Epithelial cell of prostate (primary cell): ENCODE measurements at places on chromosomes 7 and 10.

DNA sequence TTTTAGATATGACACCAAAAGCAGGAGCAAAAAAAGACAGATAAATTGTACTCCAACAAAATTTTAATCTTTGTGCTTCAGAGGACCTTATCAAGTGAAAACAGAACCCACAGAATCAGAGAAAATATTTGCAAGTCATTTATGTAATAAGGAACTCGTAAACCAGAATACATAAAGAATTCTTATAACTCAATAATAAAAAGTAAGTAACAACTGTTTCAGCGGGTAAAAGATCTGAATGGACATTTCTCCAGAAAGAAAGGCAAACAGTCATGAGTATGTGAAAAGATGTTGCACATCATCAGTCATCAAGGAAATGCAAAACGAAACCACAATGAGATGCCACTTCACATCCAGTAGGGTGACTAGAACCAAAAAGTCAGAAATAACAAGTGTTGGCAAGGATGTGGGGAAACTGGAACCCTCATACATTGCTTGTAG, 167.7 kb upstream of the KCTD7 start:
- DNase-seq = no peak

GRCh38 chr7:94431619-94432280, 37.1 kb downstream of the COL1A2 start:
- no peak for DNase-seq

- no peak for DNase-seq
These were observed 5.2 kb upstream of the HTR7 start for GRCh38 chr10:90862908-90863514.

DNA sequence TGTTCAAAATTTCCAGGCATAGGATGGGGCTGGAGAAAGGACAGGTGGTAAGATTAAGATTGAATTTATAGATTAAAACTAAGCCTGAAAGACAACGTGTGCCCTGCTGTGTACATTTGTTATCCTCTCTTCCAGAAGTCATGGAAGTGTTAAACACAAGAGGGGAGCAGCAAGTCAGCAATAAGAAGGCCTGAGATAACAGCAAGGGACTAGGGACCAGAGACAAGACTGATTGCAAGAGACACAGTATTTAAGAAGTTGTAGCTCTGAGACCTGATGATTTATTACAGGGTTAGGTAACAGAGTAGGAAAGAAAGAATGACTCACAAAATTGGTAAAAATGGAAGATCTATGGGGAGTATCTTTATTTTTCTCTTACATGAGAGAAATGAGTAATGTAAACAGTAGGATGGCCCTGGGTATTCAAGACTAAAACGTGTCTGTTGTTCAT, 55.7 kb upstream of the COL1A2 start:
- DNase-seq = peak; percentile 40

DNA sequence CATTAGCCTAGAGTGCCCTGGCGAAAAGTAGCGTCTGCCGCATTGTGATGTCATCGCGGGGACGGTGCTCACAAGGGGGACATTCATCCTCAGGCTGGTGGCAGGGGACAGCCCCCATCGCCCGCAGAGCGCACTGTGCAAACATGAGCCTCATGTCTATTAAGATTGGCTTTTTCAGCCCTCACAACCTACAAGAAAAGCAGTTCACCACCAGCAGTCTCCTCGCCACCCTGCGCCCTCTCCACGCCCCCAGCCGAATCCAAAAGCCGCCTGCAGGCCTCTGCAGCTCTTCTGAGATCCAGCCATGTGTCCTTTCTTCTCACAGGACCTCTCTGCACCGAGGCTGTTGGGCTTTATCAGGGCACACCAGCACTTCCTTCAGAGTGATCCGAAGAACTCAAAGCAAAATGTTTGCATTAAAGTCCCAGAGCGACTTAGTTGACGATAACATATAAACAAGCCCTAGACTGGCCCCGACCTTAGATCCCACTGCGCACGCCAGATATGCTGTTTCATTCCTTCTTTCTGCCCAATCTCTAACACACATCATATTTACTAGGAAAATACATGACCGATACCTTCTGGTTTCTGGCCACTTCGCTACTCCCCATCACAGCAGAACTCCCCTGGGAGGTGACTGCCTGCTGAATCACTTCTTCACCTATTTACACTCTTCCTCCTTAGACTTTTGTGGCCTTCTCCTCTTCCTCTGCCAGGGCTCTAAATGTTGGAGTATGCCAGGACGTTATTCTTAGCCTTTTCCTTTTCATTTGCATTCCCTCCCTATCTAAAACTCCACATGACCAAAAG, 206.0 kb upstream of the SH2B2 start:
- DNase-seq = no peak

DNA sequence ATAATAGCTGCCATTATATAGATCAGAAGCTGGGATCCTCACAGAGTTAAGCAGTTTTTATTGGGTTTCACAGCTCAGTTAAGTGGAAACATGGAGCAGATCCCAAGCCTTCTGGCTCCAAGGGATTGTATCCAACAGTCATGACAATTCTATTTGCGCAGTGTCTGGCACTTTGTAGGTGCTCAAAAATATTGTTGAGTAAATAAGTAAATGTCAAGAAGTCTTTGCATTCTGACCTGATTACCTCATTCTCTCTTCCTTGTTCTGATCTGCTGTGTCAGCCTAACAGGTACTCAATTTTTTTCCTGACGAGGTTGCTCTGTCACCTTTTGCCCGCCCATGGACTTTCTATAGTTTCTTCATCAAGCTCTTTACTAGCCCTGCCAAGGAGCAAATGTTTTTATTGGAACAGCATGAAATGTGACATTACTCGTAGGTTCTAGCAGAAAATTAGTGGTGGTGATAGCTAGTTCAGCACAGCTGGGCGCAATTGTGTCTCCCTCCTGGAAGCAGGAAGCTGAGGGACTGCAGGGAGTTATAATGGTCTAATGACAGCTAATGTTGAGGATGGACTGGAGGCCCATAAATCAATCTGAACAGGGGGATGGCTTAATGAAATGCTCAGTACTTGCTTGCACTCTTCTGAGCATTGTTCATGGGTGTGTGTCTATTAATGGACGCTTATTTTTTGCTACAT, 680.2 kb downstream of the CCSER2 start:
- DNase-seq = no peak

DNA sequence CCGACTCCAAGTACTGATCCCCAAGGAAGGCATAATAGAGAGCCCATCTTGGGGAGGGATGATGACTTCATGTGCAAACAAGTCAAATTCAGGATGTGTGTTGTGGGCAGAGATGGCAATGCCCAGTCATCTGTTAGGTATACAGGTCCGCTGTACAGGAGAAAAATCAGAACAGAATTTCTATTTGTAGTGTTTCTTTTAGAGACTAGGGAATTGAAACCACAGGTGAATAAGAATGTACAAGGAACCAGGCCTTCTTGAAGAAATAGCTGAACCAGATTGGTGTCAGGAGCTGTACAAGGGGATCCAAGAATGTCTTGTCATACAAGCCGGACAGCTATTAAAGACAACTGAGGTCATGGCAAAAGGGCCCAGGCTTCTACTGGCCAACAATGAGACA, 147.9 kb downstream of the PFKFB3 start:
- DNase-seq = no peak

DNA sequence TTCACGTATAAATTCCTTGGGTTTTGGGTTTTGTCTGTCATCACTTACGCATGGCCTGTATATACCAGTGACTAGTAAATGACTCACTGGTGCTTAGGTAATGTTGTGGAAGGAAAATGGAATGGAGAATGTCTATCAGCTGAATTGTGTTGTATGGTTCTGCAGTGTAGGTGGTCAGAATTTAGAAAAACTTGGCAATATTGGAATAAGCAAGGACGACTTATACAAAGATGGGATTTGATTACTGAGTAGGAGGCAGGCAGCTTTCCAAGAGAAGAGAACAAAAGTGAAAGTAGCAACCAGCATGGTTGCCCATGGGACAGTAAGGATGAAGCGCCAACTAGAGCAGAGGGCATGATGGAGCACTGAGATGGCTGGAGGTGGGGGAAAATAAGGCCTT, 168.6 kb upstream of the CSTF2T start:
- peak; percentile 66 for DNase-seq

DNA sequence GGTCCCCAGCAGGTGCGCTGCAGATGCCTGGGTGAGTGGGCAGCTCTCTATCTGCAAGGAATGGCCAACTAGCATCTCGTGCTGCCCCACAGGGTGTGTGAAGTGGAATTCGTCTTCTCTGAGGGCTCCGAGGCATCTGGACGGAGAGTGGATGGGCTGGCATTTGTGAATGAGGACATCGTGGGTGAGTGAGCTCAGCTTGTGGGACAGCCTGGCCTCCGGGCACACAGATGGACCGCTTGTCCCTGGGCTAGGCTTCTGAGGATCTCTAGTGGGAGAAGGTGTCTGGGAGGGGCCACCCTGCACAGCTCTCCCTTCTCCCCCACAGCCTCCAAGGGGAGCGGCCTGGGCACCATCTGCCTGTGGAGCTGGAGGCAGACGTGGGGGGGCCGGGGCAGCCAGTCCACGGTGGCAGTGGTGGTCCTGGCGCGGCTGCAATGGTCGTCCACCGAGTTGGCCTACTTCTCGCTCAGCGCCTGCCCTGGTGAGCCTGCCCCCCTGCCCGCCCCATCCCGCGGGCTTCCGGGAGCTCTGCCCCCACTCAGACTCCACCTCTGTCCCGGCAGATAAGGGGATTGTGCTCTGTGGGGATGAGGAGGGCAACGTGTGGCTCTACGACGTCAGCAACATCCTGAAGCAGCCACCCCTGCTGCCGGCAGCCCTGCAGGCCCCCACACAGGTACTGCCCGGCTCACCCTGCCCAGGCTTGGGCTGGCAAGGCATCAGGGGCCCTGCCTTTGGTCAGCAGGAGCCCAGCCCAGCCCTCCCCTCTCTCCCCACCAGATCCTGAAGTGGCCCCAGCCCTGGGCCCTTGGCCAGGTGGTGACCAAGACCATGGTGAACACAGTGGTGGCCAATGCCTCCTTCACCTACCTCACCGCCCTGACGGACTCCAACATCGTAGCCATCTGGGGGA, 6.3 kb downstream of the POLR2J start:
- no peak for DNase-seq

DNA sequence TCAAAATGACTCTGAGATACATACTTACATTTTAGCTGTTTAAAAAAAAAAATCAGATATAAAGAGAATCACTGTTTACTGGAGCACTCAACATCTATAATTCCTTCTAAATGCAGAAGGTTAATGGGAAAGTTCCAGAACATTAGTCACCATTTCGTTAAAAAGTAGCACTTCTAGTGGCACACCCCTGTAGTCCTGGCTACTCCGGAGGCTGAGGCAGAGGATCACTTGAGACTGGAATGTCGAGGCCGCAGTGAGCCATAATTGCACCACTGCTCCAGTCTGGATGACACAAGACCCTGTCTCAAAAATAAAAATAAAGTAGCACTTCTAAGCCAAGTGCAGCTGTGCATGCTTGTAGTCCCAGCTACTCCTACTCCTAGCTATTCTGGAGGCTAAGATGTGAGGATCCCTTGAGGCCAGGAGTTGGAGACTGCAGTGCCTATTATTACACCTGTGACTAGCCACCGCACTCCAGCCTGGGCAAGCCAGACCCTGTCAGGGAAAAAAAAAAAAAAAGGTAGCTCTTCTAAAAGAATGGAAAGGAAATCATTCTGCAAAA, 2.2 kb downstream of the FGFBP3 start:
- no peak for DNase-seq

DNA sequence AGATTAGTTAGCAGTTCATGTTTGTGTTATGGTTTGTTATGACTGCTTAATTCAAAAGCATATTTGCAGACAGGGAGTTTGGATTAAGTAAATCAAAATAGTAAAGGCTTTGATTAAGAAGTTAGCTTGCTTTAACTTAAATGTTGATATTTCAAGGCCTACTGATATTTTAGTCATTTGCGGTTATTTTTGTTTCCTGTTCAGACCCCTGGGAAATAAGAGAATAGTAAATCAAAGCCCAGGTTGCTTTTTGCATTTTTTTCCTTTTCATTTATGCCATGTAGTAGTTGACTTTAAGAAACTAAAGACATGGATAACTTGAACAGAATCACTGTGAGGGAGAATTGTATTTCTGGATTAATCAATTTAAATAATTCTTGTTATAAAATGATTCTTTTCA, 77.3 kb downstream of the HDAC9 start:
- no peak for DNase-seq

GRCh38 chr10:10847387-10847786, 170.3 kb upstream of the CELF2 start:
- no peak for DNase-seq

DNA sequence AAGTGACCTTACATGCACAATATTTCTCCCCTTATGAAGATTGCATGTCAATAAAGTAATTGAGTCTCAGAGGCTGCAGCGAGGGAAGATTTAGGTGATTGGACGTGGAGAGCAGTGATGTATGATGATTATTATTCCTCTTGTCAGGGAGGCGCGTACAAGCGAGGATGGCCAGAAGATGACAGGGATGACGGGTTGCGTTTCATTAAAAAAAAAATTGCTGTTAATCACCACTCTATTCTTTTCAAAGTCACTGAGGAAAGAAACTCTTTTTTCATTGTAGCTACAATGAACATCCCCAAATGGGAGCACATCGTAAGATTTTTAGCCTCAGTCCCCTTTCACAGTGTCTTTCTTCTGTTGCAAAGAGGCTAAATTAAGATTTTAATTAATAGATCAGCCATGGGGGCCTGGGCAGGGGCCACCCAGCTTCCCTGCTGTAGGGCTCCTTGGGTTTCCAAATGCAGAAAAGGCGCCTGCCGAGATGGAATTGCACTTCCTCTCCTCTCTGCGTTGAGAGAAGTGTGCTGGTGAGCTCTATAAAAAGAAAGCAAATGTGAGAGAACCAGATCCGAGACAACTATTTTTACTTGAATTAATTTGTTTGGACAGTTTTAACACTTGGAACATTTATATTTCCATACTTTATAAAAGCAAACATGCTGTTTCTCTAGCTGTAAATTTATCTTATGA, 998.1 kb downstream of the LRMDA start:
- DNase-seq = no peak

DNA sequence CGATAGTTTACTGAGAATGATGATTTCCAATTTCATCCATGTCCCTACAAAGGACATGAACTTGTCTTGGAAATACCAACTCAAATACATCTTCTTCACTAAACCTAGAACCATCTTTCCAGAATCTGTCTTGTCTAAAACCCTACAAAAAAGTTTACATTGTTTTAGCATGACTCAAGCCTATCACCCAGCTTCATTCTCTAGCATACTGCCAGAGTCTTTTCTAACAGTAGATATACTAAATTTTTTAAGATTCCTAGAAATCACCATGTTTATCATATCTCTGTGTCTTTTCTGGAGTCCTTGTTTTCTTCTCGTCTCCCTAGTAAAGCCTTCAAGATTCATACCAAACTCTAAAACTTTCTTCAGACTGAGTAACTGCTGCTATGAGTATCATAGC, 129.7 kb downstream of the SEMA3E start:
- no peak for DNase-seq
